ENCODE measurements at places on chromosomes 2 and 18. TPM values are rescaled to one million over a fixed set of nuclear protein-coding genes. Genes with fewer than 3 reads are reported as not detected.

The ST6GAL2 gene
- 21.7 TPM for total RNA-seq

The PCARE gene
- 0.18 TPM for total RNA-seq

The DOK6 gene
- 15.8 TPM for total RNA-seq

The CASP10 gene
- 23.4 TPM for total RNA-seq

The GALNT3 gene
- total RNA-seq: 13.4 TPM

Data from metanephros (tissue), 2 donors.